ENCODE measurements at places on chromosomes 3 and 15.

DNA sequence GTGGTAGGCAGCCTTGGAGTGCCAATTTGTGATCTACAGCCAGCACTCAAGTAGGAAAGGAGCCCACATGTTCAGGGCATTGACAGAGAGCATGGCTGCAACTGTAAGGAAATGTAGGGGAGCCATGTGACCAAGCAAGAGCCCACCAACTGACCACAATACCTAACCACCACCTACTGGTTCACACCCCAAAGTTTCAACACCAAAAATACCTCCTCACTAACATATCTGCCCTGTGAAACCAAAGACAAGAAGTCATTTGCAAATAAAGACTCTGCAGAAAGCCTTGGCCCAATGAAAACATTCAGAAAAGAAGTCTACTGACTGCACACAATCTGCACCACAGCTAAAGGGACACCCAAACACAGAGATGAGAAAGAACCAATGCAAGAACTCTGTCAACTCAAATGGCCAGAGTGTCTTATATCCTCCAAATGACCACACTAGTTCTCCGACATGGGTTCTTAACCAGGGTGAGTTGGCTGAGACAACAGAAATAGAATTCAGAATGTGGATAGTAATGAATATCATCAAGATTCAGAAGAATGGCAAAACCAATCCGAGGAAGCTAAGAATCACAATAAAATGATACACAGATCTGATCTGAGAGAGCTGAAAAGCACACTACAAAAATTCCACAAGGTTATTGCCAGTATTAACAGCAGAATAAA lies 40.6 kb downstream of the SLC9C1 start:
- DNase-seq: peak; percentile 82

GRCh38 chr15:41832875-41833274 lies 5.0 kb downstream of the JMJD7 start:
- DNase-seq: no peak

- no peak for DNase-seq
These were observed 44.2 kb downstream of the TOP2B start for GRCh38 chr3:25620493-25620892.

GRCh38 chr3:55598224-55598623 lies 111.1 kb upstream of the WNT5A start:
- no peak for DNase-seq

DNA sequence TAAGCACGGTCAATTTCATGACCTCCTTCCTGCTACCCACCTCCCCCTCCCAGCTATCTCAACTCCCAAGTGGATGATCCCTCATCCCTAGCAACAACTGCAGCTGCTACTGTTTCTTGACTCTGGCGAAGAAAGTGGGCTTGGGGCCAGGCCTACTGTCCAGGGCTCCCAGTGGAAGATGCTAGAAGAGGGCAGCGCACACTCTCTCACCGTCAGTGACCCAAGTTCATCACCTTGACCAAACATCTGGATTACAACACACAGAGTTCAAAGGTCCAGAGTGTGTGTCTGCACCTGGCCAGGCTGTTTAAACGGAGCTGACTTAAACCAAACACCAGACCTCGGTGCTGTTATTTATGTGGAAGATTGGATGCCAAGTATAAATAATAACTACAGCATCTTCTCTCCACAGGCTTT lies 385.6 kb downstream of the SHQ1 start:
- no peak for DNase-seq

Data from MM.1S (cell line).